DMS 273 treated with DMSO at 0.1 percent for 48 hours (cell line): ENCODE measurements at places on chromosomes 2 and 18.

DNA sequence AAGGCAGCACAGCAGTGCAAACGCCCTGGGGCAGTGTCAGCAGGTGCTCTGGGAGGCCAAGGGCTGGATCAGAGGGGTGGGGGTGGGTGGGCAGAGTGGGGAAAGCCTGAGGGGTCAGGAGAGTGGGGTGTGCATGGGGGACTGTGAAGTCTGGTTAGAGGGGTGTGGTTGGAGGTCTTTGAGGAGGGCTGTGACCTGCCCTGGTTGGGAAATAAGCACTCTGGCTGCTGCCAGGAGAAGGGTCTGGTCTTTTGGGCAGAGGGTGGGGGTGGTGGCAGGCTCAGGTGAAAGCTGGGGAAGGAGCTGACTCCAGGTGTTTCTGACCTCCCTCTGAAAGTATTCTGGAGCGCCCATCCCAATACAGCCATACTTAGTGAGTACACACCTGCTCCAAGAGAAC, 4.2 kb downstream of the ALPI start:
- DNase-seq: no peak

DNA sequence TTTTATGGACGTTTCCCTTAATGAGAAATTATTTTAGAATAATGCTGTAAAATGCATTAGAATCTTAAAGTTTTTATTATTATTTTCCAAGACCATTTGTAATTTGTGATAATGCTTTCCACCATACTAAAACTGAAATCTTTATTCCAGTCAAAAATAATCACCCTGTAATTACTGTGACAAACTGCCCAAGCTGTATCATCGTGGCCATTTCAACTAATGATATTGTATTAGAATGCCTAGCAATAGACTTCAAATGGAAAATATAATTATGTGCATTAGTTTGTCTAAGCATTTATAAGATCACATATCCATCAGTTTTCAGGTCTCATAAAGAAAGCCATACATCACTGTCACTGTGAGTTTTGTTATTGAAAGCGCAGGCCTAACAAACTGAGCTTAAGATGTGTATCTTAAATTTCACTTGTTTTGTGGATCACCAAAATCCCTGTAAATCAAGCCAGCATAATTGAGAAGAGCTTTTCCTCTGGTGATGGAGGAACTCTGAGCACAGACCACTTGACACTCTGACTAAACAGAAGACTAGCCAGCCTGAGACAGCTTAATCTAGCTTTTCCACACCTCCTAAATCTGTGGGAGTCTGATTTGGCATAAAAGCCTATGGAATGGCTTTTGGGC, 1312.2 kb upstream of the ACVR2A start:
- DNase-seq: no peak

GRCh38 chr2:232416521-232417470, 10.2 kb downstream of the ALPG start:
- no peak for DNase-seq

GRCh38 chr2:86292571-86293515, 44.6 kb downstream of the REEP1 start:
- DNase-seq: no peak

DNA sequence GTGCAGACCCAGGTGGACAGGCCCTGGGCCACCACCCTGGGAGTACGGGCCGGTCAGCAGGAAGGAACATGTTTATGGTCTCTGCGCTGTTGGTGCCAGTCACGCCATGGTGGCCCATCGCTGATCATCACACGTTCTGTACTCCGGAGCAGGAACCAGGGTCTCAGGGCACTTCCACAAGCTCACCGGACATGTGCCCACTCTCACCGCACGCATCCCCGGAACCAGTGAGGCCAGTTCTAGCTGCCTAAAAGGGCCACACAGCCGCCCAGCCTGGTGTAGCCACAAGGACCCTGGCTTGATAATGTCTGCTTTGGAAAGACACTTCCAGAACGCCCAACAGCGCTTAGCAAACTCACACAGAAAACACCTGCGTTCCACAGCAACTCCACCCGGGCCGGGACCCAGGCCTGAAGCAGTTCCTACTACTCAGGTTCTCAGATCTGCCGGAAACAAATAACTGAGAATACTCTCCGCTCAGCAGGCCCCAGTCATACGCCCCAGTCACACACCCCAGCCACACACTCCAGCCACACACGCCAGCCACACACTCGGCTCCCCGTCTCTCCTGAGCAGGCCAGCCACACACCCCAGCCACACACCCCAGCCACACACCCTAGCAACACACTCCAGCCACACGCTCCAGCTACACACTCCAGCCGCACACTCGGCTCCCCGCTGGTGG, 123.3 kb downstream of the HDAC4 start:
- DNase-seq: no peak

GRCh38 chr2:128498589-128498988, 179.9 kb upstream of the HS6ST1 start:
- DNase-seq: no peak

DNA sequence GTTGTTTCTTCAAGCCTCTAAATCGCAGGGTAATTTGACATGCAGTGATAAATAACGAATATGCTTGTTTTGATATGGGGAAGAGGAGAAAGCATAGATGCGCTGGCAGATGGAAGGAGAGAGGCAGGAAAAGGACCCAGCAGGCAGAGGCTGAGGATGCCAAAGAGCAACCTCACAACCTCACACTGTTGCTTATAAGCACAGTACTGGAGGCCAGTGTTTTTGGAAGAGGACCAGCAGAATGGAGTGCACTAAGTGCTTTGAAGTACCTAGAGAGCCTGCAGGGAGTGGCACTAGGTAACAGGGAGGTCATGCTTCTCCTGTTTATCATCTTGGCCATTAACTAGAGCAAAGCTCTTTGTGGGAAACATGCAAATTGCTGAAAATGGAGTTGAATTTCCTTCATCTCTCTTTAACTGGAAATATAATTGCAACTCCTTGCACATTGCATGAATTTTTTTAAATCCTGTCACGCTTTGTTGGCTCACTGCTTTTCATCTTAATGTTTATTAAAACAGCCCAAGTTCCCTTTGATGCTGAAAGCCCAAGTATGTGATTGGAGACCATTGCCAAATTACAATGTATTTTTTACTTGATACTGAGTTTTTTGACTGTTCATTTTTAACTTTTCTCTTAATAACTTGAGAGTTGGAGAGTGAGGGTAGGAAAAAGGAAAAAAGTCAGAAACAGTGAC, 236.4 kb downstream of the LRRTM1 start:
- no peak for DNase-seq

- no peak for DNase-seq
These were observed 14.6 kb upstream of the SEMA4C start for GRCh38 chr2:96884299-96885094.

DNA sequence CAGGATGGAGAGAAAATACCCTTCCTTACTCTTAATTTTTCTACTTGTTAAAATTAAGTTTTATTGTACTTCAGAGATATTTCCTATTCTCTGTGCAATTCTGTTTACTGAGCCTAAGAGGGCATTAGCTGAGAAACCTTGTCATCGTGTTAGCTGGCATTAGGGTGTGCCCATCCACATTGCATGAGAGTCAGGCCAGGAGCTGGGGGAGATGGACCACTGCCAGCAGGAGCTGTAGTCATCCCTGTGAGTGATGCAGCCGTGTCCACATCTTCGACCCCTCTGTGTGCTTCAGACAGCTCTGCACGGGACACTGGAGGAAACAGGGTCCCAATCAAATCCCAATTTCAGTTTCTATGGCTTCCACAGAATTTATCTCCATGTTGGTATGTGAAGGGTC, 34.2 kb downstream of the ABCA12 start:
- DNase-seq: no peak

- DNase-seq: no peak
These were observed 20.7 kb downstream of the SLC19A3 start for GRCh38 chr2:227696990-227697679.

- DNase-seq: no peak
These were observed 223.1 kb upstream of the ID2 start for GRCh38 chr2:8458503-8459459.

GRCh38 chr2:241849616-241850543, 8.8 kb downstream of the PDCD1 start:
- DNase-seq: no peak

- no peak for DNase-seq
These were observed 53.1 kb downstream of the NTSR2 start for GRCh38 chr2:11616851-11617415.

DNA sequence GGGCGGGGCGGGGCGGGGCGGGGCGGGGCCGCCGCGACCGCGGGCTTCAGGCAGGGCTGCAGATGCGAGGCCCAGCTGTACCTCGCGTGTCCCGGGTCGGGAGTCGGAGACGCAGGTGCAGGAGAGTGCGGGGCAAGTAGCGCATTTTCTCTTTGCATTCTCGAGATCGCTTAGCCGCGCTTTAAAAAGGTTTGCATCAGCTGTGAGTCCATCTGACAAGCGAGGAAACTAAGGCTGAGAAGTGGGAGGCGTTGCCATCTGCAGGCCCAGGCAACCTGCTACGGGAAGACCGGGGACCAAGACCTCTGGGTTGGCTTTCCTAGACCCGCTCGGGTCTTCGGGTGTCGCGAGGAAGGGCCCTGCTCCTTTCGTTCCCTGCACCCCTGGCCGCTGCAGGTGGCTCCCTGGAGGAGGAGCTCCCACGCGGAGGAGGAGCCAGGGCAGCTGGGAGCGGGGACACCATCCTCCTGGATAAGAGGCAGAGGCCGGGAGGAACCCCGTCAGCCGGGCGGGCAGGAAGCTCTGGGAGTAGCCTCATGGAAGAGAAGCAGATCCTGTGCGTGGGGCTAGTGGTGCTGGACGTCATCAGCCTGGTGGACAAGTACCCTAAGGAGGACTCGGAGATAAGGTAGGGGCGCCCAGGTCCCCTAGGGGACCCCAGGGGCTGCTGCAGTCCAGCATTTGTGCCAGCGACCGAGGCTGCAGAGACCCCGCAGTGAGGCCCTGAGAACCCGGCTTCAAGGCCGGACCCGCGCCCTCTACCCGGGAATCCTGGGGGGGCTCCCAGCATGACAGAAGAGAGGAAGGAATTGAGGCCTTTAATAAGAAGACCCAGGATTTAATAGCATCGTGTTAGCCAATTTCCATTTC, at the start of gene KHK:
Gene KHK (plus strand): TSS at position 49 of the 870 bp plus-strand sequence. CDS start 488 bp downstream, at position 537.
- DNase-seq: no peak

DNA sequence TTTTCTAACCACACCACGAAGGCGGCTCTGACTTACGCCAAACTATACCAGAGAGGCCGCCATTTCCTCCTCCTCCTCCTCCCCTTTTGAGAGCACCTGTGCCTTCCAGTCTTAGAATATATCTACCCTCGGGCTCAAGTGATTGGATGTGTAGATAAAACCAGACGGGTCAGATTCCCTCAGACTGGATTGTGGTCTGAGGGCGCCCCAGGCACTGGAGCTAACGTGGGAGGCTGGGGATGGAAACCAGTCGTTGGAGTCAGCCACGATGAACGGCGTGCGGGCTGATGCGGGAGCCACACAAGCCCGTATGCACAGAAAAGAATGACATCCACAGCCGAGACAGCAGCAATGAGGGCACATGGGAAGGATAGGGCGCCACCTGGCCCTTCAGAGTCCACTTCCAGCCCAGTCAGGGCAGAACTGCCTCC, 12.3 kb upstream of the ODC1 start:
- no peak for DNase-seq

DNA sequence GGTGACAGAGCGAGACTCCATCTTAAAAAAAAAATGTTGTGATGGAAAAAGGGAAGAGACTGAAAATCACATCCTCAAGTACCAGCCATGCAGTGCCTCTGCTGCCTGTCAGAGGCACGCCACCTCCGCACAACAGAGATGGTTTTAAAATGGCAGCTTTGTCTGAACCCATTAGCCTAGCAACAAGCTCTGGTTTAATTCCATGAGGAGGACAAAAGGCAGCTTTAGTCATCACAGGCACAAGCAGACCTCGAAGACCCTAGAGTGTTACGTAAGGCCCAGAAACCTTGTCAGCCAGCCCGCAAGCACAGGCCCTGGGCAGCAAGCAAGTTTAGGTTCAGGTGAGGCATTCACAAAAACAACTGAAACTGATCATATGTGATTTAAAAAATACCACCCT, 10.4 kb downstream of the LCT start:
- DNase-seq: no peak

- no peak for DNase-seq
These were observed 78.8 kb upstream of the TTC39C start for GRCh38 chr18:23935804-23936203.

- peak; percentile 68 for DNase-seq
These were observed 467.6 kb upstream of the CWC22 start for GRCh38 chr2:180474716-180475115.

DNA sequence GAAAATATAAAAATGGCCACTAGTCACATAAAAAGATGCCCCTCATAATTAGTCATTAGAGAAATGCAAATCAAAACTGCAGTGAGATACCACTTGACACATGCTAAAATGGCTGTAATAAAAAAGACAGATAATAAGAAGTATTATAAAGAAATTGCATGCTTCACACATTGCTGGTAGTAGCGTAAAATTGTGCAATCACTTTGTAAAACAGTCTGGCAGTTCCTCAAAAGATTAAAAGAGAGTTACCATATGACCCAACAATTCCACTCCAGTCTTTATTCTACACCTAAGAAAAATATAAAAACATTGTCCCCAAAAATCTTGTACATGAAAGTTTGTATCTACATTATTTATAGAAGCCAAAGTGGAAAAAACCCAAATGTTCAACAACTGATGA, 170.6 kb upstream of the FIGN start:
- DNase-seq: no peak

DNA sequence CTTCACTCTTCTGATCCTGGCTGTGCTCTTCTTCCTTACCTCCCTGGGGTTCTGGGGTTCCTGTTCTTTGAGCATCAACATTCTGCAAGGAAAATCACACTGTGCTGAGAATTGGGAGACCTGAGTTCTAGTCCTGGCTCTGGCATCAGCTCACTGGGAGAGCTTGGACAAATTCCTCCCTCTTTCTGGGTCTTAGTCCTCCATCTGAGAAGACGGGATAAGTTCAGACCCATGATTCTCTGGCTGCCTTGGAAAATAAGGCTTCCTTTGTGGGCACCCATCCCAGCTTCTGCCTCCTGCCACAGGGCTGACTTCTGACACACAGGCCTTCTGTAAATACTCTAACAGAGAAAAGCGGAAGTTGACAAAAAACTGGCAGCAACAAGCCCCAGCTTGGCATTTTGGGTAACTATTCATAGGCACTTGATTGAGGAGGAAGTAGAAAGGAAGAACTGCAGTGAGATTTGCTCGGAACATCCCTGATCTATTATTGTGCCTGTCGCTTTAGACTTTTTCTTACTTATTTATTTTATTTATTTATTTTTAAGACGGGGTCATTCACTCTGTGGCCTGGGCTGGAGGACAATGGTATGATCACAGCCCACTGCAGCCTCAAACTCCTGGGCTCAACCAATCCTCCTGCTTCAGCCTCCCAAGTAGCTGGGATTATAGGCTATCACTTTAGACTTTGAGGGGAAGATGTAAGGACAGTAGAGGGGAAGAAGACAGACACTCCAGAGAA, 7.9 kb downstream of the PCBP1 start:
- DNase-seq: no peak

- DNase-seq: no peak
These were observed 54.5 kb upstream of the ACMSD start for GRCh38 chr2:134783912-134784311.

DNA sequence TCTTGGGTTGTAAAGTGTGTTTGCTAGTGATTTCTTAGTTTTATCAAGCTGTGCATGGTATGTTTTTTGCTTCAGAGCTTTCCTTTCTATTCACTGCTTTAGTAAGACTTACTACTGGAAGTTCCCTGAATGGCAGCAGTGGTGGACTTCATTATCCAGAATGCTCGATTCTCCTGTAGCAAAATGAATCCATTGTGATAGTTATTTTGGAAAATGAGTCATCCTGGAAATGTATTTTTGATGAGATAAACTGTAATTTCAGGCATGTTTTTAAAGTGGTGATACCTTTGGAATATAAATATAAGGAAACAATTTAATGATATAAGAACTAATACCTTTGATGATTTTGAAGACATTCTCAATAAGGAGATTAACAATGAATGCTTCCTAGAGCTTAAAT, 387.1 kb downstream of the PTPRM start:
- DNase-seq: no peak

GRCh38 chr2:107621186-107622165, 205.2 kb upstream of the RGPD4 start:
- DNase-seq: no peak
